Stimulated activated CD4-positive, alpha-beta T cell treated with anti-CD3 and anti-CD28 coated beads, TNF-alpha, amount 100 ng/mL, for 4 hours (primary cell): ENCODE measurements at places on chromosomes 4 and X.

DNA sequence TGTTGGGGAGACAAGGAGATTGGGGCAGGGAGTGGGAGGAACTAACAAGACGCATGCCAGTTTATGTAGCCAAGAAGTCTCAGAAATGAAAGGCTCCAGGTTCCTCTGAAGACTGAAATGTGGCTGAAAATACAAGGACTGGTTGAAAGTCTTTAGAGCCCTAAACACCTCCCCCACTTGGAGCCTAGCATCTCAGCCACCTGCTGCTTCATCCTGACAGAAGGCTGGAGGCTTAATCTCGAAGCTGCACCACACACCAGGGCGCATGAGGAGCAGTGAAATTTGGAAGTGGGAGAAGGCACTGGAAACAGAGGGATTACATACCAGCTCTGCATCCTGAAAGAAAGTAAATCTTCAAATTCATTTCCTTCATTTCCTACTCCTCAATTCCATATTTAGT is 160.7 kb upstream of the FTHL17 start:
- no peak for DNase-seq

GRCh38 chr4:122152711-122153226 is 638 bp downstream of the BLTP1 start:
- no peak for DNase-seq

DNA sequence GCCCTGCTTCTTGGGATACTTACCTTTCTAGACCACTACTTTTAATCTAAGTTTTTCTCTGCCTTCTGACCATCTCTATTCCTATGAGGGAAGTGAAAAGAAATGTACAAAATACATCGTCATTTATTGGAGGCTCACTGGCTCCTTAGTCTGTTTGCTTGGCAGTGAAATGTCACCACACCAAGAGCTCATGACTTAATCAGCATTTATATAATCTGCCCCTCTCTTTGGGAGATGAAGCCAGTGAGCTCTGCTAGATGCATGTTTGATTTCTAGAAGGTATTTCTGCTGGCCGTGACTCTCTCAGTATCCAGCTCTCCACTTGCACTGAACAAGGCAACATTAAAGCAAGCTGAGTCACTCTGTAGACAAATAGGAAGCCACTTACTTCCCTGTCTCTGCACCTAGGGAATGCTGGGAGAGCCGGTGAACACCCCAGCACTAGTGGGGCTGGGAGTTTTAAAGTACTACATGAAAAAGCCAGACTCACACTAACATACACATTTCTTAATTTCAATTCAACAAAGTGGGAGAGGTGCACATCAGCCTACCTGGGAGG is 79.1 kb downstream of the MID1IP1 start:
- no peak for DNase-seq

DNA sequence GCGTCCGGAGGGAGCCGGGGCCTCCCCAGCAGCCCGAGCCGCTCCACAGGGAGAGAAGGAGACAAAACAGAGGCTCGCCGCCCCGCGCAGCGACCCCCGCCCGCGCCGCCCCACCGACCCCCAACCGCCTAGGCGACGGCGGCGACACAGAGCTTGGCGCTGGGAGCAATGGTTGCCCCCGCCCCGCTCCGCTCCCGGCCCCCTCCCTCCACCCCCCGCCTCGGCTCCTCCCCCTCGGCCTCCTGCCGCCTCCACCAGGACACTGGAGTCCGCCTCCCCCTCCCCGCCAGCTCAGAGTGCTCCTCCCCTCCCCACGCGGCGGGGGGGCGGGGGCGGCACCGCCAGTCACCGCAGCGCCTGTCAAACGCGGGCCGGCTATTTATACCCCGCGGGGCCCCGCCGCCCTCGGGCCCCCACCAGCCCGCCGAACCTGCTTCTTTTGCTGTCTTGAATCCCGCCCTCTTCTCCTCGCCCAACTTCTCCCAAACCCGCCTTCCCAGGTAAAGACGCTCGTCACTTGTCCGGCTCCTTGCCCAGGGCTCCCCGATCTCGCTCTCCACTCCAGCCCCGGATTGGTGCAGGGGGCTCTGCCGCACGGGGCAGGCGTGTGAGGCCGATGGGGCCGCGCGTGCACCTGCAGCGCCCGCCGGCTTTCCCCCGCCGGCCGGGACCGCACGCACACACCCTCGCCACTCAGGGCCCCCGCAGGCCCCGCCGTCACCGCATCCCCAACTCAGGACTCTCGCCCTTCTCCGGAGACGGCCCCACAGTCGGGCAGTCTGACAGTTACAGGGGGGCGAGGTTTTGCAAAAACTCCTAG is at the start of gene ELF2:
ELF2 (minus strand) TSS at position 170 of the 820 bp plus-strand sequence. CDS start 39,517 bp downstream, outside the sequence.
- DNase-seq, result peak; percentile 84

- DNase-seq, result no peak
Measured at GRCh38 chr4:1842993-1843448, 12.9 kb downstream of the LETM1 start.

DNA sequence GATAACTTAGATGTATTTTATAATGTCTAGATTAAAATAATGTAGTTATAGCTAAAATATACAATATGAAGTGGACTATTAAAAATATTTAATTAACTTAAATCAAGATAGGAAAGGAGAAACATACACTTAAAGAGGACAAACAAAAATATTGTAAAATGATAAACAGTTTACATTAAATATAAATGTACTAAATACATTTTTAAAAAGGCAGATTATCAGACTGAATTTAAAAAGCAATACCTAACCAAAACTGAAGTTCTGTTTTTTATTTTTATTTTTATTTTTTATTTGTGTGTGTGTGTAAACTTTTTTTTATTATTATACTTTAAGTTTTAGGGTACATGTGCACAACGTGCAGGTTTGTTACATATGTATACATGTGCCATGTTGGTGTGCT is 811.6 kb upstream of the INTU start:
- no peak for DNase-seq

DNA sequence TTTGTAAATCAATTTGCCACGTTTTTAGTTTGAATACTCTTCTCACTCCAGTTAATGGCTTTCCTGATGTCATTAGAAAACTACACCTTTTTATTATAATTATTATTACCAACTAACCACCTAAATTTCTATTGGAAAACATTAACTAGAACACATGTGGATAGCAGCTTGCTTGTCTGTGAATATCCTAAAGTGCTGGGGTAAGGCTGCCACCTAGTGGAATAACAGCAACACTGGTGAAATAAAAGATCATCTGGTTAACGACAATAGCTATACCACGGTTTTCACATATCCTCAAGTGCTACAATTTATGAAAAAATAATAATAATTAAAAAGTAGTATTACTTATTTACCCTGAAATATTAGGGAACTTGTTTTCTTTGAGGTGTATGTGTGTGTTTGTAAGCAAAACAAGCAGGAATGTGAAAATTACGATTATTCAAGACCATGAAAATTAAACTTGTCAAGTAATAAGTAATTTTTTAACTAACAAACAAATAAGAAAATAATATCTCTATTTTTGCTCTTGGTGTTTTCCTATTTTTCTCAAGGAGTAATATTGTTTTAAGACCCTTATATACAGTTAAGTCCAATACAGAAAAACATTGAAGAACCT is 130.1 kb upstream of the TECRL start:
- no peak for DNase-seq

DNA sequence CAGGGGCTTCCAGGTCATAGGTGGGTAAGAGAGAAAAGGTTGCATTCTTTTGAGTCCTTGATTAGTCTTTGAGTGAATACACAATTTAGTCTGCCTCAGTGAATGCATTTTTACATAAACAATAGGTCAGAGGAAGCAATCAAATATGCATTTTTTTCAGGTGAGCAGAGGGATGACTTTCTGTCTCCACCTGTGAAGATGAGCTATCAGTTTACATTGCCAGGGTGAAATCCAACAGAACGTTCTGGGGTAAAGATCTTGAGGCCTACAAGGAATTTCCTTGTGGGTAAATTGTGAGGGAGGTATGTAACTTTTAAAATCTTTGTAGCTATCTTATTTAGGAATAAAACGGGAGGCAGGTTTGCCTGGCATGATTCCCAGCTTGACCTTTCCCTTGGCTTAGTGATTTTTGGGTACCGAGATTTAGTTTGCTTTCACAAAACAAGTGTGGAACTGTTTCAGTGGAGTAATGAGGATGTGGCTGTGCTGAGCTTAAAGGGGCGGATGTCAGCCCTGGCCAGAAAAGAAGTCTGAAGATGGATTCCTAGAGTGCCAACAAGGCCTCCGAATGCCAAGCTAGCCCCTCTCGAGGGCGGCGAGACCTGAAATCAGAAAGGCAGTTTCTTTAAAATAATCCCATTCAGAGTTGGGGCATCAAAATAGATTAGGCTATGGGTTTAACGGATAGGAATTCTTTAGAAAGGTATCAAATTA is 29.5 kb downstream of the TMEM131L start:
- DNase-seq, result no peak

DNA sequence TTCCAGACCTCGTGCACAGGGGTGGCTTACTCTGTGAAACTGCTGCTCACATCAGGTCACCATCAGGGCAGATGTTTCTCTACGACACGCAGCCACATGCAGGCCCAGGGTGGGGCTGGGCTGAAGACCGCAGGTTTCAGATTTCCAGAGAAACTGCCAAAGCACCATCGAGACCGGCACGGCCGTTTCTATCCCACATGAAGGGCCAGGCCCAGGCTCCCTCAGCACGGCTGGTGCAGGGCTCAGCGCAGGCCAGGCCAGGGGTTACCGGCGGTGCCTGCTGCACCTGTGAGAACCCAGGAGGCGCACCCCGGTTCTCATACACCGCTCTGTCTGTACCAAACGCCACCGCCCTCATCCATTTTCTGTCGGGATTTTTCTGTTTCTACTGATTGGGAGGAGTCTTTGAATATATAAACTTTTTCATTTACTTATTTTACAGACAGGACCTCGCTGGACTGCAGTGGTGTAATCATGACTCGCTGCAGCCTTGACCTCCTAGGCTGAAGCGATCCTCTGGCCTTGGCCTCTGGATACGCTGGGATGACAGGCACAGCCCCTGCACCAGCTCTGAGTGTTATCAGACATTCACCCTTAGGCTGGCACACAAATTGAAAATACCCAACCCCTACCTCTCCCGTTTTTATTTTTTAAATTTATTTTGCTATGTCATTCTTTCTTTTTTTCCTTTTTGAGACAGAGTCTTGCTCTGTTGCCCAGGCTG is 17.1 kb downstream of the CTBP1 start:
- no peak for DNase-seq

DNA sequence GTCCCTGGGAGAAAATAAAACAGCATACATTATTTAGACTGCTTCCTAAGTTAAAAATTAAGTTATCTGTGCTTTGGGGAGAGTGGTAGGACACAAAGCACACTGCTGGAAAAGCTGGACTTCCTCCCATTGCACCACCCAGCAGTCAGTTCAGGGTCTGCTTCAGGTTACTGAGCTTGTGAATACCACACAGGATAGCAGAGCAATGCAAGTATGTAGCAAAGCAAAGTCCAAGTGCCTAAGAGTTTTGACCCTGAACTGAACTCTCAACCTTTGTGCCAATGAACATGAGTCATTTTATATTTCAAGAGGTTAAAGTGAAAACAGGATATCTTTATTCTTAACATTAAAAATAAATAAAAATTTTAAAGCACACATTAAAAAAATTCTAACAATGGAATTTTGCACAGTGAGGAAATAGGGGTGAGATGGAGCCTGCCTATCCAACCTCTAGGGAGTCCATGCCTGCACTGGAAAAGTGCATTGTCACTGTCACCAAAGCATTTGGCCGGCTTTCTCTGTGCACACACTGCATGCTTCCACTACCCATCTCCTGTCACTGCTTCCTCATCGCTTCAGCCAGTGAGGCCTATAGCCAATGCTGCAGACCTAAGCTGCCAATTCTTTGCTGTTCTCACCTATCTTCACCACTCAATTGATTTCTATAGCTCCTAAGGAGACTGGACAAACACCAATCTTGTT is 50.9 kb downstream of the ABCG2 start:
- DNase-seq, result no peak

DNA sequence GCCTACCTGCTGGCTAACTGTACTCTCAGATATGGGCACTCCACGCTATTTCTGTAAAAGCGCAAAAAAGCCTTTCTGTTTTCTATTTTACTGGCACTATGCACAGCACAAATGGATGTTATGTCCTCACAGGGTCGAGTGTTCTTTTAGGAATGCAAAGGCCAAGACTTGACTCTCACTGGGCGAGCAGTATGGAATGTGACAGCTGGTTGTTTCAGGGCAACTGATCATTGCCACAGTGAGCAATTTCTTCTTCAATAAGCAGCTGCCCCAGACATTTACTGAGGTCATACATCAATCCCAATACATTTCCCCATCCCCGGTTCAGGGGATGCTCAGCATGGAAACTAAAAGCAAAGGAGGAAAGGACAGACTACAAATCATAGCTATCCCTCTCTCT is 58.2 kb downstream of the PDE5A start:
- no peak for DNase-seq

- no peak for DNase-seq
Measured at GRCh38 chr4:15336410-15337167, 91.2 kb upstream of the C1QTNF7 start.
